ENCODE measurements at places on chromosomes 1 and 21.
A peak's percentile ranks its signal among the peaks of the same experiment; 100 is the strongest.

DNA sequence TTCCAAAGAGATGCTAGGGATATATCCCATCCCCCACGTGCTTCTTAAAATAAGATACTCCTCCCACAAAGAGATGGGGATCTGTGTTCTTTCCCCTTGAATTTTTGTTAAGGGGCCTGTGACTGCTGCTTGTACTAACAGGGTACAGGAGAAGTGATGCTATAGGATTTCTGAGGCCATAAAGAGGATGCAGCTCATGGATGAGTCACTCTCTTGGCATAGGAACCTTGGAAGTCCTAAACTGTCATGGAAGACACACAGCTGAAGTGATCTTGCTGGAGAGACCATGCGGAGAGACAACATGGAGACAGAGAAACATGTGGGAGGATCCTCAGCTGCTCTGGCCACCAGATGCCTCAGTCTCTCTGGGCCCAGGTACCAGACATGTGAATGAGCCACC lies 157.2 kb downstream of the S1PR1 start:
- no peak for DNase-seq

- DNase-seq: no peak
Observed at GRCh38 chr1:154352245-154352580, 26.9 kb downstream of the ATP8B2 start.

DNA sequence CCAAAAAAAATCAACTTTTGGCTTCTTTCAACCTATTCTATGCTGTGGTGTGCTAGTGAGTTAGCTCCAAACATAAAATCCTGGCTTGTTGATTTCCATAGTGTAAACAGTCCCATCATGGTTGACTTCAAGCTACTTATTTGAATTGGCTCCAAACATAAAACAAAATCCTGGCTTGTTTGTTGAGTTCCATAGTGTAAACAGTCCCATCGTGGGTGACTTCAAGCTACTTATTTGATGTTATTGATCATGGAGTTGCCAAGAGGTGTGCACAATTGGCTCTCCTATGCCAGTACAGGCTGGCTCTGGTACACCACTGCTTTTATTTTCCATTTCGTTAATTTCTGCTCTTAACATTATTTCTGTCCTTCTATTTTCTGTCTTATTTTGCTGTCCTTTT lies 1.8 kb upstream of the COA6 start:
- no peak for DNase-seq

DNA sequence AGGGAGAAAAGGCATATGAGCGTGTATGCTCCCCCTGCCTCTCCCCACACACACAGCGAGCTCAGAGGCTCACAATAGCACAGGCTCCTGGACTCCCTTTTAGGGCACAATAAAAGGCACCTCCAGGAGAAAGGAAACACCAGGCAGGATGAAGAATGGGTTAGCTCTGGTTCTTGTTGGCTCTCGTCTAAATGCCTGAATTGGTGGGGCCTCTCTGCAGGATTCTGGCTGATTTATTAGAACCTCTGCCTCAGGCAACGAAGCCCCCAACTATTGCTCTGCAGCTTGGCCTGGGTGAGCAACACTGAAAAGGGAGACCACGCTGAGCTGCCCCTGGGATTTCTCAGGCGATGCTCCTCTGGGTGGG lies 590.9 kb upstream of the PLXNA2 start:
- DNase-seq: no peak

GRCh38 chr1:113937146-113937545 lies 8.0 kb downstream of the HIPK1 start:
- DNase-seq: no peak

GRCh38 chr1:109882288-109883245 lies 28.1 kb upstream of the CSF1 start:
- no peak for DNase-seq

GRCh38 chr1:201606623-201607022 lies 67.7 kb downstream of the NAV1 start:
- DNase-seq: no peak

- no peak for DNase-seq
Observed at GRCh38 chr1:225549821-225550220, 103.1 kb downstream of the ENAH start.

DNA sequence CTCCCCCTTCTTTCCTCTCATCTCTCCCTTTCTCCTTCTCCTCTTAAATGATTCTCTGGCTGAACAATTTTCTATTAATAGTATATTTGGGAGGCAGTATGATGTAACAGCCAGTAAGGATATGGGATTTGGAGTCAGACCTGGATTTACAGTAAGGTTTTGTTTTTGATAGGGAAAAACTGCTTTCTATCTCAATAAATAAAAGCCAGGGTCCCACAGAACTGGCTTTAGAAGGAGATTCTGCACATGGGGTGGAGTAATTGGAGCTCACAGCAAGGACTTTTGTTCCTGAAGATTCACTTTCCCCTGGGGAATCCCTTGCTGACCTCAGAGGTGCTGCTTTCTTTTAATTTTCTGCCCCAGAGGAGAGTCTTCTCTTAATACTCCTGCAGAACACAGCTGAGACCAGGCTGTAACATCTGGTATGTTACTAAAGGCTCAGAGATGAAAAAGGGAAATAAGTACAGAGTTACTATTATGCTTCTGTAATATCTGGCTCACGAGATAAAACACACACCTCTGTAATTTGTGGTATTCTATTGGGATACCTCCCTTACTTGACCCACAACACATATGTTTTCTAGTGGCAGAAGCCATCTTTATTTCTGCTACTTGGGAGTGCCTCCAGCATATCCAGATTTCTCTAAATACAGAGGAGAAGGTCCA lies 13.4 kb downstream of the EPB41 start:
- DNase-seq: no peak

- peak; percentile 73 for DNase-seq
Observed at GRCh38 chr1:1208713-1209433, 2.5 kb upstream of the TNFRSF18 start.
